EH (cell line): ENCODE measurements at places on chromosomes 6 and 20.

GRCh38 chr6:168438783-168439520 lies 2.0 kb upstream of the SMOC2 start:
- no peak for DNase-seq

GRCh38 chr6:148649454-148649963 lies 97.3 kb upstream of the UST start:
- DNase-seq = no peak

GRCh38 chr6:155765275-155766194 lies 309.9 kb upstream of the NOX3 start:
- peak; percentile 84 for DNase-seq

- DNase-seq = no peak
Observed at GRCh38 chr6:140897804-140898573, 1234.7 kb upstream of the GJE1 start.

DNA sequence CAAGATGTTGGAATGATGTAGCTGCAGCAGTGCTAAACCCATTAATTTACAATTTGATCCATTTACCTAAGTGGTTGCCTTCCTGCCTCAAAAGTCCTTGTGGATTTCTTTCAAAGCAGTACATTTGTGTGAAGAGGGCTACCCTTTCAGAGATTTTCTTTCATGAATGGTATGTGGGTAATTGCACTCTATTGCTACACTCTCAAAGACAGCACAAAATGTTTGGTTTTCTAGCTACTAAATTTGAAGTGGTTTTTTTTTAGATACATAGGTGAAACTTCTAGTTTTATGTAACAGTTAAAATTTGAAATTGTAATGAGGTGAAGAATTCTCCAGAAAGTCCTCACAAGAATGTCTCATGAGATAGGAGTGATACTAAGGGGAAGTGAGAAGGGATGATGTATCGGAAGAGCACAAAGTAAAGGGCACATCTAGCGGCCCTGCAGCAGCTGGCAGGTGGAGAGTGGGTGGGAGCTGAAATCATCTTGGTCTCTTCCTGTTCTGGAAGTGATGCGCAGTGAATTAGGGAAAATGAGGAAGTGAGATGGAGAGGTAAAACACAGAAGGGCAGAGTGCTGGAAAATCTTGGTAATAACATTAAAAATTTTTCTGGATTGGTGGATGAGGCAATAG lies 236.8 kb upstream of the MAN1A1 start:
- DNase-seq = no peak

DNA sequence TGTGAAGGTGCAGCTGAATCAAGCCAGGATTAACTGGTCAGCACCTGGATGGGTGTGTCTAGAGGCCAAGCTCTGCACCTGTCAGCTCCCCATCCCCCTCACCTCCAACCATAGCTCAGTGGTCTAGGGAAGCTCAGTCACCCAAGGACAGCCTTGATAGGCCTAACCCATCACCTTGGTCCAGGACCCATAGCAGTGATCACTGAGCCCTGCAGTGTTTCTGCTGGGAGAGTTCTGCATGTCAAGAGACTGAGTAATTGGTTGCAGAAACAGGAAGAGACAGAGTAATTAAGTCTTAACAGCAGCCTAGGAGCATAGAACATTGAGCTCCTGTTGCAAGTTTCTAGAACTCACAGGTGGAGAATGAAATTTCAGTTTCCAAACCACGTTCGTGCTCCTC lies 18.7 kb upstream of the RALGAPB start:
- peak; percentile 26 for DNase-seq

DNA sequence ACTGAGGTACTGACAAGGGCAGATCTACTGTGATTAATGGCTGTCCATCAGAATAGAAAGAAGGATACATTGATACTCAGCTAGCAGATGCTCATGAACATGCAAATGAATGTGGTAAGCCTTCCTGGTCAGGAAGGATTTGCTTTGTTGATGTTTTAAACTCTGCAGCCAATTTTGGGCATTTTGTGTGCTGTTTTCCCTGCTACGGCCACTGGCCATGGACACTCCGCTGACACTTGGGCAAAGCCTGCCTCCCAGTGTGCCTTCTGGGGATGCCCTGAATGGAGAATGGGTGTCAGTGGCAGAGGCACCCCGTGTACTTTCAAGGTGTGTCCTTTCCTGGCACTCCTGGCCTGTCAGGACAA lies 113.1 kb downstream of the SOBP start:
- DNase-seq = no peak

GRCh38 chr6:140572129-140572528 lies 1197.7 kb upstream of the CITED2 start:
- DNase-seq = peak; percentile 97

DNA sequence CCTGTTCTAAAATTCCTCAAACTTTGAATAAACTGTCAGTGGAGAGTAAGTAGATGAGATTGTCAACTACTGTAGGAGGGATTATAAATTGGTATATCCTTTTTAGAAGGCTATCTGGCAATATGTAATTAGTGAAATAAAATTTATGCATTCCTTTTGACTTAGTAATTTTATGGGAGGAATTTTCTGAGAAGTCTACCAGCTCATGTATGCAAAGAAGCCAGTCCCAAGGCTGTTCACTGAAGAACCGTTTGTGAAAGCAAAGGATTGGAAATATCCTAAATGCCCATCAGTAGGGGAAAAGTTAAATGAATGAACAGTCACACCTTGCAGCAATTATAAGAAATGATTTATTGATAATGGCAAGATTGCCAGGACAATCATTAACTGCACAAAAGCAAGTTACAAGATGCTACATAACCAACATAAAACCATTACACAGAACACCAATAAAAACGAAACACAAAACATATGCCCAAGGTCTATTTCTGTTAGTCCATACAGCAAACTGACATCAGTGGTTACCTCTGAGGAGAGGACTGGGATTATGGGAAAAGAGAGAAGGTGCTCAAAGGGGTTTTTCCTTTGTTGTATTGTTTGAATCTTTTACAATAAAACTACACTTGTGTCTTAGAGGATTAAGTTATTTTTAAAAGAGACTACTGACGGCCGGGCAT lies 4.6 kb upstream of the DSTN start:
- DNase-seq = peak; percentile 85

- peak; percentile 66 for DNase-seq
Observed at GRCh38 chr6:161370880-161371279, 97.0 kb upstream of the AGPAT4 start.

GRCh38 chr6:89984926-89985750 lies 90.9 kb downstream of the GJA10 start:
- peak; percentile 91 for DNase-seq

DNA sequence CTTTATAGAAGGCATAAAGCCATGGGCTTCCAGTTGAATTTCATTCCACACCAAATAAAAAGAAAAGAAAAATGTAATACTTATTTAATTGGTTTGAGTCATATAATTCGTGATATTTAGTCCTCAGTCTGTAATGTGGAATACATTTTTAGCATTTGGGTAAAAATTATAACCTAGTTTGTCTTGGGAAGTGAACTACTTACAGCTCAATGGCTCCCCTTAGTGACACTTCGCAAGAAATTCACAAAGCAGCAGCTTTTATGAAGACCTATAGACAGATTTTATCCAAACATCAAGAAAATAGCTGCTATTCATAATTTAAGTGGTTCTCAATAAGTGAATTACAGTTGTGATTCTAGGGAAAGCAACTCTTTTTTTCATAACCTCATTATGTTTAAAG lies 72.1 kb downstream of the RSPO3 start:
- DNase-seq = peak; percentile 56

GRCh38 chr6:167094820-167095637 lies 27.9 kb upstream of the CCR6 start:
- DNase-seq = no peak

GRCh38 chr6:137095651-137096238 lies 51.0 kb upstream of the IL20RA start:
- no peak for DNase-seq

- DNase-seq = peak; percentile 21
Observed at GRCh38 chr6:15017261-15017660, 228.6 kb upstream of the JARID2 start.

GRCh38 chr6:99607416-99608036 lies 893 bp downstream of the PRDM13 start:
- no peak for DNase-seq

- DNase-seq = no peak
Observed at GRCh38 chr6:162442687-162443086, 284.9 kb downstream of the PRKN start.

DNA sequence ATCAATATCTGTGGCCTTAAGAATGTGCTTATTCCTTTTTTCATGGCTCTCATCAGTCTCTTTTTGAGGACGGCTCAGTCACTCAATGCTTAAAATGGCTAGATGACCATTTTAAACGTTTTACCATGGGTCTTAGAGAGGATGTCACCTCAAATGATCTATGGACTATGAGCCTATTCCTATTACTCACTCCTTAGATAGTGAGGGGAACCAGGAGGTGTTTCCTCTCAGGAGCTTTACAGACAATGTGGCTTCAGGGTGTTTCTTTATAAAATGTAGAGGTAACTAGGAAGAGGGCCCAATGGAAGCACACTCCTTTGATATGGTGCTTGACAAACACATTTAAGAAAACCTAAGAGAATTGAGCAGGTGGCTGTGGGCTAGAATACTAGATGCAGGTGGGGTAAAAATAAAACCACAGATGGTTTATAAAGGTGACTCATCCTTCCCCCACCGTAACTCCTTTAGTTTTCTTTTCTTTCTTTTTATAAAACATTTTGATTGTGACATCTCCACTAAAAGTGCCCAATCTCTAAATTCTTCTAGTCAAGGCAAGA lies 1.5 kb upstream of the TMEM200A start:
- no peak for DNase-seq

DNA sequence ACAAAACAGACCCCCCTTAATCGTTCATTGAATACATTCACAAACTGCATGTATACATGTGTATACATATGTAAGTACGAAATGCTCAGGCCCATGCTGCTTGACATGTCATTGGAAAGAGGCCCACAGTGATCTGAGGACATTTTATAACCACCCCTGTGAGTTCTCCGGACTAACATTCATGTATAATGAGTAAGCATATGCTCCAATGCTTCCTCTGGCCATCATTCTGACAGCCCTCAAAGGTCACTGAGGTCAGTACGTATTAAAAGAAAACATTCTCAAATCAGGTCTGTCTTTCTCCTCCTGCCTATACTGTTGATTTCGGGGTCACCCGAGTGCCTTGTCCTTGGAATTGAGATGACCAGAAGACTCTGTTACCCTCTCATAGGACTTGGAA lies 54.9 kb downstream of the TENT5A start:
- peak; percentile 70 for DNase-seq

- no peak for DNase-seq
Observed at GRCh38 chr6:53992522-53992921, 118.7 kb upstream of the MLIP start.

- no peak for DNase-seq
Observed at GRCh38 chr6:73391675-73392074, 3.0 kb upstream of the DDX43 start.

- no peak for DNase-seq
Observed at GRCh38 chr20:36644706-36645095, 1.3 kb downstream of the SLA2 start.

DNA sequence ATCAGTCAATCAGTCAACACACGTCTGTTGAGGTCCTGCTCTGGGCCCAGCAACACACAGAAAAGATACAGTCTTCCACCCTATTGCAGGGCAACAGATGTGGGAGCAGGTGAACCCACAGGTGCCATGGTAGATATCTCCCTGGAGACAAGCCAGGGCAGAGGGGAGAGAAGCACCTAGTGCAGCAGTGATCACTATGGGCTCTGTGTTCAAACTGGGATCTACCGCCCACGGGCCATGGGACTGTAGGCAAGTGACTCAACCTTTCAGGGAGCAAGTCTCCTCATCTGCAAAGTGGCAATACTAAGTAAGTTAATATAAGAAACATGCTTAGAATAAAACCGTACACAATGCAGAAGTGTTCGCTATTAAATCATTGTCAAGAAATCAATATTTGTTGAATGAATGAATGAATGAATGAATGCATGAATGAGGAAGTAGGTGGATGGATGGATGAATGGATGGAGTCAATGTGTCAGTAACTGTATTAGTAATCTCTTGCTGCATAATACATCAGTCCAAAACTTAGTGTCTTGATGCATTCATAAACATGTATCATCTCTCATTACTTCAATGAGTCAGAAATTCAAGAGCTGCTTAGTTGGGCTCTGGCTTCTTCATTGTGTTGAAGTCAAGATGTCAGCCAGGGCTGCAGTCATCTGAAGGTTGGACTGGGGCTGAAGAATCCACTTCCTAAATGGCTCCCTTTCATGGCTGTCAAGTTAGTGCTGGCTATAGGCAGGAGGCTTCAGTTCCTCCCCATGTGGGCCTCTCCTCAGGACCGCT lies 31.9 kb upstream of the NFATC2 start:
- peak; percentile 26 for DNase-seq

DNA sequence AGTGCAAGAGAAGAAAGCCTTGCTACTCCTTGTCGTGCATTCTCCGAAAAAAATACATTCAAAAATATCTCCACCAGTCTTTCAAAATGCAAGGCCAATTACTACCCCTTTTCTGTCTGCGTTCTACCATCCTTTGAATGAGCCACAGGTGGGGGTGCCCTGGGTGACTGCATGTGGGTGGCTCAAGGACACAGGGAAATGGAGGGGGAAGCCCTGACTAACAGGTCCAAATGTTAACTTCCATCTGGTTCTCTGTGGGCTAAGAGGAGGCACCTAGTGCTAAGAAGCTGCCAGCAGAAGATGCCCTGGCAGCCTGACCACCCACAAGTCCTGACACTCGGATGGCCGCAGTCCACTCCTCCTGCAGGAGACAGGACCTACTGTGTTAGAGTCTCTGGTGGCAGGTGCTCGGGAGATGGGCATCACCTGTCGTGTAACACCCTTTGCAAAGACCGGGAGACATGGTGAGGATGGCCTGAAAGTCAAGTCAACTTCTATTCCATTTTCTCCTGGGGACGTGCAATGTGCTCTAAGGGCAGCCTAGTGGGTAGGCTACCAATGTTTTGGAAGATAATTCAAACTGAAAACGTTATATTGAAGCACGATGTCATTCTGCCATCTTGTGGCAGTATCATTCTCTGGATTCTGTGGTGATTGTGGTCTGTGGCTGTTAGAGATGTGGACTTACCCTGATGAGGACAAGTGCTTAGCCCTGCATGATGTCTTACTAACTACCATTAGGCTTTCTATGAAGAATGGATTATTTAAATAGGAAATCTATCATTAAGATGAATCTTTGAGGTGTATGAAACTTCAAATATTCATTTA lies 27.4 kb upstream of the IGF2R start:
- peak; percentile 66 for DNase-seq

- DNase-seq = no peak
Observed at GRCh38 chr6:125659887-125660286, 89.5 kb upstream of the HEY2 start.

DNA sequence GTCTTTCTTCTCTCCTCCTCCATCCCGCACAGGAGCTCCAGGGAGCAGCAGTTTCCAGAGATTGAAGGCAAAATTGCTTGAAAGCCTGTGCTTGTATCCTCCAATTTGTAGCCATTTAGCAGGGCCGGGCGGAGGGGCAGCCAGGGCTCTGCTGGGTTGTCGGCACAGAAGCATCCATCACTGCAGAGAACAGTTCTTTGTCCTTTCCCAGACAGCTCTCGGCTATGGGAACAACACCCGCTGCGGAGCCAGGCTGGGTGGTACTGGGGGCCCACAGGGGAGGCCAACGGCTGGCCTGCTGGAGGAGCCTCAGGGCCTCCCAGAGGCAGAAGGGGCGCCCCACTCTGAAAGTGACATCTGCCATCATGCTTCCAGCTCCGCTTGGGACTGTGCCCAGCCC lies 7.8 kb downstream of the HRH3 start:
- no peak for DNase-seq

GRCh38 chr20:49320460-49320859 lies 42.6 kb upstream of the ZNFX1 start:
- peak; percentile 60 for DNase-seq

- DNase-seq = no peak
Observed at GRCh38 chr6:156918647-156919046, 141.5 kb downstream of the ARID1B start.

GRCh38 chr6:18215436-18215835 lies 48.9 kb downstream of the DEK start:
- no peak for DNase-seq

- peak; percentile 69 for DNase-seq
Observed at GRCh38 chr6:108689272-108690161, 128.8 kb downstream of the FOXO3 start.
